Mesenteric fat pad (tissue), 1 donor: ENCODE measurements at places on chromosomes 11 and 22. TPM values are rescaled to one million over a fixed set of nuclear protein-coding genes. Genes with fewer than 3 reads are reported as not detected.

Gene SHISAL1
- total RNA-seq, result 3.3 TPM

Gene UBQLN3
- 0.22 TPM for total RNA-seq

Gene SUSD2
- total RNA-seq, result 5.9 TPM

Gene LRFN4
- total RNA-seq, result 25.6 TPM

Gene TRIM5
- total RNA-seq, result 17.7 TPM

Gene PIH1D2
- 1.5 TPM for total RNA-seq

Gene OR51B2
- total RNA-seq, result not detected

Gene ISX
- not detected for total RNA-seq

Gene ASRGL1
- 22.6 TPM for total RNA-seq
